ENCODE measurements at places on chromosomes 3 and 15.

DNA sequence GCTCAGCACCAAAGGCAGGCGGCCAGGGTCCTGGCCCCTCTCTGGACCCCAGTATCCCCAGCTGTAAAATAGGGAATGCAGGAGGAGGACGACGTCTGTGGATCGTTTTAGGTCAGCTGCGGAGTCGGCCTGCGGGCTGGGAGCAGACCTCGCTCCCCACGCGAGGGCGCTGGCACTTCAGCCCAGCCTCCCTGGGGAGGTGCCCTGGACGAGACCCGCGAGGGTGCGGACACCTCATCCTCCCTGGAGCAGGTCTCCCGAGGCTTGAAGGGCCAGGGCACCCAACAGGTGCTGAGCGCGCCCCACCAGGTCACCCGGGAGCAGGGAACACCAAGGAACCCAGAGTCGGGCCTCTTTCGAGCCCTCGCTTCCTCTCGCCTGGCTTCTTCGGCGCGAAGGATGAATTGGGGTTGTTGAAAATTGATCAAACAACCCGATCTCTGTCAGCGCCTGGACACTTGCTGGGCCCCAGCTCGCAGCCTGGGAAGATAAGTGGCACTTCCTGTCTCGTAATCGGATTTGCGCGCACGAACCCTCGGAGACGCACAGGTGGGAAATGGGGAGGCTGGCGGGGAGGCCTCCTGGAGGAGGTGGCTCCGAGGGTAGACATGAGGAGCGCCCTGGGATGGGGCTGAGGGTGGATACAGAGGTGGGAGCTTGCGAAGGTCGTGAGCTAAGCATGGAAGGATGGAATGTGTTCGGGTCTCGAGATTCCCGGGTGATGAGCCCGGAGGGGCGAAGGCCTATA, 588 bp upstream of the VIPR1 start:
- DNase-seq = peak; percentile 59

GRCh38 chr15:68637767-68638404, 59.1 kb downstream of the CORO2B start:
- no peak for DNase-seq

DNA sequence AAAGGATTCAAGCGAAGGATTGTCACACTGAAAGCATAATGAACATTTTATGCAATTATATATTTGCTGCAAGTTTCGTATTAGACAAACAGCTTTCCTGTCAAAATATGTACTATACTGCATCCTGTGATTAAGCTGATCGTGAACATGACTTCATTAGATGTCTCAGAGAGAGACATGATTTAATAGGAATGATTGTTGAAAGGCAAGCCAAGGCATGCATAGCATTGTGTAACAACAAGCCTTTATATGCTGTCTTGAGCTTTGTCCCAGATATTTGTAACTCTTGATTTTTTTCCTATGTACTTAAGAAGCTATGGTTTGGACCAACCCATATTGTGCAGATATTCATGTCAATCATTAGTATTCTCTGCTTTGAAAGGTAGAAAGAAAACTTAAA, 309.1 kb downstream of the KCNH8 start:
- peak; percentile 98 for DNase-seq

GRCh38 chr3:161640181-161640580, 143.6 kb downstream of the OTOL1 start:
- no peak for DNase-seq

All from bronchial epithelial cell (primary cell).